ENCODE measurements at places on chromosomes 7 and 10.

DNA sequence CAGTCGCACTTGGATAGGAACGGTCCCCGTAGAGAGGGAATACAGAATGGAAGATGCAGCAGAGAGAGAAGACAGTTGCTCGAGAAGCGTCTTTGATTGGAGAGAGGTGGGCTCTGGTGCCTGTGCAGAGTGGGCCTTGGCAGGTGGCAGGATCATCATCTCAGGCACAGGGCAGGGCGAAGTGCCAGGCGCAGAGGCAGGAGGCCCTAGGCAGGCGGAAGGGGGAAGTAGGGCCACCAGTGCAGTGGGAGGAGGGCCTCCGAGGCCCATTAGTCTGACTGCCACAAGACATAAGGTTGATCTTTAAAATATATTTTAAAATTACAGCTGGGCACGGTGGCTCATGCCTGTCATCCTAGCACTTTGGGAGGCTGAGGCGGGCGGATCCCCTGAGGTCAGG, 10.1 kb downstream of the CARD11 start:
- no peak for DNase-seq

- DNase-seq, result no peak
These were observed 96.6 kb downstream of the FAM53B start for GRCh38 chr10:124647421-124648130.

- no peak for DNase-seq
These were observed 22.5 kb downstream of the KMT2E start for GRCh38 chr7:105036217-105037168.

GRCh38 chr7:69843653-69844052, 245.4 kb downstream of the AUTS2 start:
- DNase-seq, result no peak

- DNase-seq, result no peak
These were observed 597 bp downstream of the ZNF277 start for GRCh38 chr7:112206991-112207592.

DNA sequence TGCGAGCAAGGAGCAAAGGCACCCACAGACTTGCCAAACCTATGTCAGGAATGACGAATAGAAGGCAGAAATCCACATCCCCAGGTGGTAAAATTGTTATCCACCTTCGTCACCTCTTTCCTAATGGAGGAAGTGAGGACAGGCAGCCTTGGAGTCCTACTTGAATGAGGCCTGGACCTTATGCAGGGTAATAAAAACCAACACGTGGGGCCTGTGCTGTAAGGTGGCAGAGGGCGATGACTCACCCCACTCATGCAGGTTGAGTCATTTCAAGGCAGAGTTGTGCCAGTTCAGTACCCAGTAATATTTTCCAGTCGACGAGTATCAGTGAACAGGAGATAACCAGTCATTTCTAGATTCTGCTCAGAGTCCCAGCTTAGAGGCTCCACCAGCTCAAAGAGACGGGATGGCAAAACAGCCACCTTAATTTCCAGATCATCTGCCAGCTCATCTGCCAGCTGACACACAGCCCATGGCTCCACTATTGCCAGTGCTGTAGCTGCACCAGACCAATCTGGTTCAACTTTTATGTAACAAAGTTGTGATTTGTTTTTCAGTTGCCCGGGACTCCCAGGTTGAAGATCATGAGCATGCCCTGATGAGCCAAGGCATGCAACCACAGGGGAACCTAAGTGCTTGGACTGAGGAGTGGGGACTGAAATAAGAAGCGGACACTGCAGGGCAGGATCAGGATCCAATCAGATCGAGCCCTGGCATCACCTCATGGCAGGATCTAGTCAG, 176.2 kb upstream of the ITGB1 start:
- DNase-seq, result no peak

GRCh38 chr10:99470327-99470726, 39.9 kb upstream of the GOT1 start:
- no peak for DNase-seq

DNA sequence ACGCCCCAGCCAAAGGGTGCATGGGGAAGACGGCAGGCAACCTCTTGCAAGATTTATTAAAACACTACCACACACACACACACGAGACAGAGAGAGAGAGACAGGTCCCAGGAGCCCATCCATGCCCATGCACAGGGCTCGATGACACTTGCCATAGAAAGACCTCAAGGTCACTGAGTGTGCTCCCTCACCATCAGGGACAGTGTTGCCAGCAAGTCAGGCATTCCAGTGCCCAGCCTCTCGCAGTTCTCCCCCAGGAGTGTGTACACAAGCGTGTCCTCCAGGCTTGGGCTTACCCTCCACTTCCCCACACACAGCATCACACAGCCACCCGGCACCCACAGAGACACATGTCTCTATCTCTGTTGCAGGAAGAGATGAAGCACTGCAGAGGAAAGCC, 46.8 kb upstream of the SLF2 start:
- no peak for DNase-seq

DNA sequence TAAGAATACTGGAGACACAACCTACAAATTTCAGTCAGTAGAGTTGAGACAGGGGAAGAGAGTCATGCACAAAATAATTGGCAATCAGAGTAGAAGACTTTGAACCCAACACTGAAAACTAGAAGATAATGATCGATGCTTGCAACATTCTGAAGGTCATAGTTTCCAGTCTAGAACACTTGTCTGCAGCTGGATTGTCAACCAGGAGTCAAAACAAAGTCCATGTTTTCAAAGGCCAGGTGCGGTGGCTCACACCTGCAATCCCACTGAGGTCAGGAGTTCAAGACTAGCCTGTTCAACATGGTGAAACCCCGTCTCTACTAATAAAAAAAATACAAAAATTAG, 26.8 kb upstream of the SMURF1 start:
- DNase-seq, result no peak

GRCh38 chr7:116670409-116671015, 1.5 kb upstream of the MET start:
- no peak for DNase-seq

DNA sequence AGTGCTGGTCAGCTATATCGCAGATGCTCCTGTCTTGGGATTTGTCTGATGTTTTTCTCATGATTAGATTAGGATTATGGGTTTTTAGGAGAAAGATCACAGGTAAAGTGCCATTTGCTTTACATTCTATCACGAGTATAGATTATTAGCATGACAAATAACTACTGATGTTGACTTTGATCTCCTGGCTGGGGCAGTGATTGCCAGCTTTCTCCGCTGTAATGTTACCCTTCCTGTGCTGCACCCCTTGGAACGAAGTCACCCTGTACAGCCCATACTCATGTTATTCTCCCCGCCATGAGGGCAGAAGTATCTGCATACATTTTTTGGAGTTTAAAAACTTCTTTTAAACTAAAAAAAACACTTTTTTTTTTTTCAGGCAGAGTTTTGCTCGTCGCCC, 10.8 kb upstream of the CLDN4 start:
- no peak for DNase-seq

GRCh38 chr10:79559726-79560125, 481 bp downstream of the SFTPA2 start:
- DNase-seq, result no peak

DNA sequence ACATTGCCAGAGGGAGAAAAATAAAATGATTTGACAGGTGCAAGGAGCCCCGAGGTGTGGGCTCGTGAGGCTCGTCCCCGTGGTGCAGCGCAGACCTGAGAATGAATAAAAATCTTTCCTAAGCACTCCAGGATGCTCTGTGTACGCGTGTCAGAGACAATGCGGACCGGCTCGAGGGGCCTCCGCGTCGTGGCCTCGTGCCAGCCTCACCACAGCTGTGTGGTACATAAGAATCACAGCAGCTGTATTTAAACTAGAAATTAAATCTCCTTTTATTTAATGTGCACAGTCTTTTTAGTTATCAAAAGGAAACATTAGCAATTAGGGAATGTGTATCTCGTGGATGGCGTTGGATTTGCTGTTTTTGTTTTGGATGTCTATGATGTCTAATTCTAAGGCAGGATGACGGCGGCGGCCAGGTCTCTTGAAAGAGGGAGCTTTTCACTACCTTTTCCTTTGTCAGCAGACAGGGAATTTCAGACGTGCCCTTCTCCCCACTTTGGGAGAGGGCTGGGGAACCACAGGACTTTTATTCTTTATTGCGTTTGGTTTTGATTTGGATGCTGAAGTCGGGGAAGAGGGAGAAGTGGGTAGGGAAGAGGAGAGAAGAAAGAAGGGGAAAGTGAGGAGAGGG, 365.3 kb upstream of the SHH start:
- no peak for DNase-seq

GRCh38 chr10:109913306-109913892, 9.9 kb downstream of the XPNPEP1 start:
- DNase-seq, result no peak

DNA sequence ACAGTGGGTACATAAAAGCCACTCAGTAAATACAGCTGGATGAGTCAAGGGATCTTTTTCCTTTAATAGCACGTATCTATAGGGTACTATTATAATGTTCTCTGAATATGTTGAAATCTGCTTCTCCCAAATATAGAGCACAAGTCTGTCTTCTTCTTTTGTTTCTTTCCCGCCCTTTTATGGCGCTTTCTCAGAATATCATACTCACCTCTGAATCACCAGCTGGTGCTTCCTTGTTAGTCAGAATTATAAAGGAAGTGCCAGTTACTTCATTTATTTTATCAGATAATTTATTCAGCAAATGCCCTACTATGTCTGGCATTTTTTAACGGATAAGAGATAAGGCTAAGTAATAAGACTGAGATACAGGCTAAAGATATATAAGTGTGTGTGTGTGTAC, 772.9 kb downstream of the SORCS3 start:
- DNase-seq, result no peak

DNA sequence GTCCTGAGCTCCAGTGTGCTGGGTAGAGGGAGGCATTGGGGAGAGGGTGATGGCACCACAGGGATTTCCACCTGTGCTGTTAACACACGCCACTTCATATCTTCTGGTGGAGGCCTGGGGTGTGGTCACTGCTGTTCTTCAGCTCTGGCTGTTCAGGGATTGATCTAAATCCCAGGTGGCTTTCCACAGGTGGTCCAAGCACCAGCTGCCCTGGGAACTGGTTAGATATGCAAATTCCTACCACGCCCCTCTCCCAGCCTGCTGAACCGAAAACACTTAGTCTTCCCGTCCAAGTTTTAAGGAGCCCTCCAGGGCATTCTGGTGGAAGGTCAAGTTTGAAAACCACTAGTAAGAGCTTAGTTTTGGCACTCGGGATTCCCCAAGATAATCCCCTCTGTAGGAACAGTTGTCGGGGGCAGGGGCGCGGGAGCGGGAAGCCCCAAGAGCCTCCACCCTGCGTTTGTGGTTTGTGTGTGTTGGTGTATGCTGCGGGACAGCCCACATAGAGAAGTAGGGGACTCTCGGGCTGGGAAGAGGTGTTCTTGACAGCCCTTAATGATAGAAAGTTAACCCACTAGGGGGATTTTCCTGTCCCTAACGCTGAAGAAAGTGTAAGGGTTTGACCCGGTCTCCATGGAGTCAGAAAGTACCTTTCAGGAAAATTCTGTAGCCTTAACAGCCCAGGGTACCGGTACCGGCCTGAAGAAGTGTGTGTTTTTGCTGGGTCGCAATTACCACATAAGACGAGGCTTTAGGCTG, 5.1 kb downstream of the DEPP1 start:
- DNase-seq, result no peak

DNA sequence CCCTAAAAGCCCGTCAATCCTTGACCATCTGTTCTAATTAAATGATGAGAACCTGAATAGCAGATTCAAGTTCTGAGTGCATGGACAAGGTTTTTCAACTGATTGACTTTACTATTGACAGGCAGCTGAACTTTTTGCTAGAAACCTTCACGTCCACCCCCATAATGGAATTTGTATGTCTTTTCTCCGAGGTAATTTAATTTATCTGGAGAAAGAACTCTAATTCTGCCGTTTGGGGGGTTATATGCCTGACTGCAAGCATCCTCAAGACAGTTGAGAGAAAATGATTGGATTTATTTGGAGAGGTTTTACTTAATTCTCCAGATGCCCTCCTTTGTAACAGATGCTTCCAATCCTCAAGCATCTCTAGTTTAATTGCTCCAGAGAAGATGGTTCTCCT, 1053.4 kb upstream of the AUTS2 start:
- DNase-seq, result no peak

Data from muscle of arm (tissue), 14 donors.